ENCODE measurements at places on chromosomes 12 and 14.

DNA sequence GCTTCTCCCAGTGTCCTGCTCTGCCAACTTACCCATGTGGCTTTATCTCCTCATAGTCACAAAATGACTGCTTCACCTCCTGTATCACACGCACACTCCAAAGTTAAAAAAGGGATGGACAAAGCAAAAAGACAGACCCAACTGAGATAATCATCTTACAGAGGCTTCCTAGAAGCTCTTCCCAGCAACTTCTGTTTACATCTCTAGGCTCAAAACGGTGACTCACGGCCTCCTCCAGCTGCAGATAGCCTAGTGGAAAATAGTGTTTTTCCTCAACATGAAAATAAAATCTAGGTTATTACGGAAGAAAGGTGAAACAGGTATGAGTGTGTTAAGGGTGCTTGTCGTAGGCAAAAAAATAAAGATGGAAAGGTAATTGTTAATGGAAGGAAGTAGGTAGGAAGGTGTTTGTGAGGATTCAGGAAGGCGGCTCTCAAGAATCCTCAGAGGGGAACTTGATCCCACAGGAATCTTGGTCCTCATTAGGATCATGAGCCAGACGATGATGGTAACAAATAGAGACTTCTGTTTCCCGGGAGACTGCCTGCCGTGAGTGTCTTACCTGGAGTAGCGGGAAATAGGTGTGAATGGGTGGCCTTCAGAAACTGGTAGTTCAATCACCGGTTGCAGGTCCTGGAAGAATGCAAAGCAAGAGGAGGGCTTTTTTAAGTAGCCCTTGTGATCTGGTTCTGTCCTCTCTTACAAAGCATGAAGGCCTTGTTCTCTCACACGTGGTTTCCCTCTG, 487.5 kb upstream of the TMEM132C start:
- no peak for DNase-seq

GRCh38 chr12:132444283-132444682, 45.7 kb upstream of the FBRSL1 start:
- DNase-seq, result no peak

GRCh38 chr14:21711360-21711961, 37.8 kb upstream of the OR4E1 start:
- DNase-seq, result peak; percentile 6

DNA sequence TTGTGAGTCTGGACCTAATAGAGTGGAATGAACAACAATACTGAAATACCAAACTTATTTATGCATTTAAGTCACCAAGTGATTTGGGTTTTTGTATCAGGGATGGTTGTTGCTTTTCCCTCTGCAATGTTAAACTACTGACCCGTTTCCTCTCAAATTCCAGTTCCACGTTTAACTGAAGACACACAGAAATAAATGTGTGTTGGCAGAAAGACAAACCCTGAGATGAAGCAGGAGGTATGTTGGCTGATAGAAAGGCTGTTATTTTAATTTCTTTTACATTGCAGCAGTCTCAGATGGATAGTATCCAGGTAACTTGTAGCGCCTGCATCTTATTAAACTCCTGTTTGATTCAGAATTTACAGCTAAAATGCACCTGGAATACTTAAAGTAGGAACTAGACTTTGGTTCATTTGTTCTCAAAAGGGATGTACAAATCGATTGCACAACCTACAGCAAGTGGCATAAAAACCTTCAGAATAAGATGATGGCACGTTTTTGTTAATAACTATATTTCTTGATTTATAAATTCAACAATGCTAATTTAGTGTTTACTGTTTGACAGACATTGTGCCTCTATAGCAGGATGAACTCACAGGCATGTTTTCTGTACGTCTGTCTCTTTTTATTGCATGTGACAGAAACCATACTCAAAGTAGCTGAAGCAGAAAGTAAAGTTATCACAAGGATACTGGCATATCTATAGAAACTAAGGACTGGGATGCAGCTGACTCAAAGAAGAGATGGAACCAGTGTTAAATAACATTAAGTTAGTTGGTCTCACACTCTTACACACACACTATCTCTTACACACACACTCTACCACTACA, 405.7 kb downstream of the ZFP36L1 start:
- no peak for DNase-seq

DNA sequence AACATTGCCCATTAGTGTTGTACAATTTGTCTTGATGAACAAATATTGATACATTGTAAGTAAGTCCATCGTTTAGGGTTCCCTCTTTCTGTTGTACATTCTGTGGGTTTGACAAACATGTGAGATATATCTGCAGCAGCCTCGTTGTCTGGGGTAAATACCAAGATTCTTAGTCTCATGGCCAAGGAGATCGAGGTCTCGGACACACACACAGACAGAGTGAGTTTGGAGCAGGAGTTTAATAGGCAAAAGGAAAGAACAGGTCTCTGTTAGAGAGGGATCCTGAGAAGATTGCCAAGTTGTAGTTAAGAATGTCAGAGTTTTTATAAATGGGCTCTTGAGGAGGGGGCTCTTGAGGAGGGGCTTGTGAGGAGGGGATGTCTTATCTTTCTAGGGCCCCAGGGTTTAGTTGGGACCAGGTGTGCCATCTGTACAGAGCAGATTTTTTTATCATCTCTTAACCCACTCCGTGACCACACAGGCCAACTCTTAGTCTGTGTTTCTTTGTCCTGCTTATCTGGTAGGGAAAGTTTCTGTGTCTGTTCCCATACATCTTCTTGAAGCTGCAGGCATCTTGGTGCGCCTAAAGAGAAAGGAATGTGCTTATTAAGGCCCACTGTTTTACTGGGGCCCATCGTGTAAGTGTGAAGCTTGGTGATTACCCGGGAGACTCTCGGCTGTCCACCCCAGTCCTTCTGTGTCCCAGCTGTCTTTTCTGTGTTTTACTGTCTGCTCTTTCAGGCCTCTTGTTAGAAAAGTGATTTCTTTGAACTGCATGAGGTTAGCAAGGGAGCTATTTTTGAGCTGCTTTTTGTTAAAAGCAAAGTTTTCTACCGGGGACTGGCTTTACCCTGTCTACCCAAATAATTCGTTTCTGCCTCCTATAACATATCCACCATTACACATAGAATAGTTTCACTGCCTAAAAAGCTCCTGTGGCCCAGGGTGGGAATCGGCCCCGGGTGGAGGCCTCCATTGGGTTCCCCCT, 22.4 kb upstream of the CLEC2D start:
- peak; percentile 51 for DNase-seq

DNA sequence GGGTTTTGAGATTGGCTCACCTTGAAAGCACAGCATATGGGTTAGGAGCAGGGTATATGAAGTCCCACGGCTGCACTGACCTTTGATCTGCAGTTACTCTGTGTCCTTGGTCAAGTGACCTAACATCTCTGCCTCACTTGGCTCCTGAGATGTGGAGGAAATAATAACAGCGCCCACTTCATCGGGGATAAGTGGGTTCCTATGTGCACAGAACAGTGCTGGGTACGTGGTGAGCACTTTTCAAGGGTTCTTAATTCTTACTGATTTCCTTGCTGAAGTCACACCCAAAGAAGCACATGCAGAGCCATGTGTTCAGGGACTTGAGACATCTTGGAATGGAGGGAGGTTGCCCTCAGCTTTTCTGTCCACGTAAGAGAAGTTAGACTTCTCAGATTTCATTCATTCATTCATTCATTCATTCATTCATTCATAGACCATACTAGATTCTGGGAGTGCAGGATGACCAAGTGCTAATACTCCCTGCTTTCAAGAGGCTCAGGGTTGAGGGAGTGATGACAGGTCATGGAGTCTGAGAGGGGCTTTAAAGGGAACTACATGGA, 39.4 kb downstream of the ADGRD1 start:
- DNase-seq, result no peak

DNA sequence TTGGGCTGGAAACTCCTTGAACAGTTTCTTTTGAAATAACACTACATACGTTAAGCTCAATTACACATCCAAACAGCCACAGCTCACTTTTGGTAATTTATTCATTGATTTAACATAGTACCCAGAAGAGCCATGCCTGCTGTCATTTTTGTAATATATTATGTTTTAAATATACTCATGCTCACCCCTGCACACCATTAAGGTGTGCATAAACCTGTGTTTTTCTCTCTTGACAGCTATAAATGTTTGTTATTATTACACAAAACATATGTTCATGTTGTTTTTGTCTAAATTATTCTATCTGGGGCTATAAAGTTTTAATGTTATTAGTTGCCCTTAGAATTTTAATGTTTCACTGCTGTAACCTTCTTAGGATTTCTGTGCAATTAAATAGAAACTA, 296.1 kb downstream of the AKAP6 start:
- no peak for DNase-seq

GRCh38 chr14:31449136-31449535, 8.2 kb downstream of the DTD2 start:
- no peak for DNase-seq

GRCh38 chr12:101696251-101697196, 916 bp upstream of the CHPT1 start:
- DNase-seq, result no peak

GRCh38 chr14:41766772-41767171, 160.1 kb downstream of the LRFN5 start:
- no peak for DNase-seq

DNA sequence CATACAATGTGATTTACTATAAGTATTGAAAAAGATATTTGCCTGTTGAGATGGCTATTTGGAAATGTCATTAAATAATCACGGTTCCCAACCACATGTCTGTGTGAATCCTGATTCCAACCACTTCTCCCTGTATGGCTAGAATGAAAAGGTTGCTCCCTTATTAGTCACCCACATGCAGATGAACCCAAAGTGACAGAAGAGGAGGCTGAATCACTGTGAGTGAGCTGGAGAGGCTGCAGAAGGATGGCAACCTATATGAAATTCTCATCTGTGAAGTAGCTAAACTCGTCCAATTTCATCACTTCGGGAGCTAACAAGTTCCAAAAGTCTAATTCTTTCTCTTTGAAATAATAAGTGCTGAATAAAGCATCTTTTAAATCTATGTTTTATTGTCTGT, 300.5 kb downstream of the PRKD1 start:
- no peak for DNase-seq

DNA sequence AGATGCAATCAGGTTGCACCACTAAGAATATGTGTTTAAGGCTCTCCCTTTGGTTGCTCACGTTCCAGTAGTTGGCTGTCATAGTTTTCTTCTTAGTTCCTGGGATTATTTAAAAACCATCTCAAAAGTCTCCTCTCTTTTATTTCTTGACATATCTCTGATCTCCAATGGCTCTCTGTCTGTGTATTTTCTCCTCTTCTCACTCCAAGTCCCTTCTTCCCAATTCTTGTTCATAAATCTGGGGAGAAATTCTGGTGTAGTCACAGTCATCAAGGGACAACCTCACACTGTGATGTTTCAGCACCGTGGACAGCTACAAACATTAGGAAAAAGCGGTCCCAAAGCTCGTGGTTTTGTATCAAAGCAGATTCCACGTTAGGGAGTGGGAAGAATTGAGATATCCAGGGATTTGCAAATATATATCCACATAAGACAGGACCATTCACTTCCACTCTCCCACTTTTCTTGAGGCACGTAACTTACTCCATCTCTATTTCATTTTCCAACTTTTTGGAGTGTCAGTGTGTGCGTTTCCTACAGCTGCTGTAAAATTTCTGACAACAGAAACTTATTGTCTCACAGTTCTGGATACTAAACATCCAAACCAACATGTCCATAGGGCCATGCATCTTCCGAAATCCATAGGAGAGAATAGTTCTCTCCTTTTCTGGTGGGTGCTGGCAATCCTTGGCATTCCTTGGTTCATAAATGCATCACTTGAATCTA, 80.6 kb upstream of the TMEM233 start:
- DNase-seq, result no peak

GRCh38 chr12:108642269-108642870, 8.7 kb upstream of the SELPLG start:
- no peak for DNase-seq

- DNase-seq, result no peak
These were observed 49.9 kb downstream of the TSPAN8 start for GRCh38 chr12:71107936-71108335.

DNA sequence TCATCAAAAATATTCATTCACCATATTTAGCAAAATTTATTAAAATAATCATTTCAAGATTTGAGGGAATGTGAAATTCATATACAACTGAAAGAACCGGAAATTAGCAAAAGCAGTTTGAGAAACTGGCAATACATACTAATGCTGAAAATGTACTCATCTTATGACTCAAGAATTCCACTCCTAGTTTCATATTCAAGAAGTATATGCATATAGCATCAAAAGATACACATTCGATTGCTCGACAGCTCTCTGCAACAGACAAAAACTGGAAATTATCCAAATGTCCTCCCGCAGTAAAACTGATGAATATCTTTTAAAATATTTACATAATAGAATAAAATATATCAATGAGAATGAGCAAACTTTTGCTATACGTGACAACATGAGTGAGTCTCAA, 189.2 kb upstream of the MGAT4C start:
- DNase-seq, result no peak

DNA sequence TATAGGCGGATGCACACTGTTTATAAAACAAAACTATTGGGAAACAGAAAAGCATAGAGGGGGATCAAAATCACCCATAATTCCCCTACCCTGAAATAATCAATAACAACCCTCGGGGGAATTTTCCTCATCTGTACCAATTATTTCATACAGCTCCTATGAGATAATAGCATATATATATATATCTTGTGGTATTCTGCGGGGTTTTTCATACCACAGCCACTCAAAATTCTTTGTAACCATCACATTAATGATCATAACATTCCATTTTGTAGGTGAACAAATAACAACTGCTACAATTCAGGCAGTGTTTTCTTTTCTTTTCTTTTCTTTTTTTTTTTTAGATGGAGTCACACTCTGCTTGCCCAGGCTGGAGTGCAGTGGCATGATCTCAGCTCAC, 35.3 kb downstream of the P2RX7 start:
- no peak for DNase-seq

DNA sequence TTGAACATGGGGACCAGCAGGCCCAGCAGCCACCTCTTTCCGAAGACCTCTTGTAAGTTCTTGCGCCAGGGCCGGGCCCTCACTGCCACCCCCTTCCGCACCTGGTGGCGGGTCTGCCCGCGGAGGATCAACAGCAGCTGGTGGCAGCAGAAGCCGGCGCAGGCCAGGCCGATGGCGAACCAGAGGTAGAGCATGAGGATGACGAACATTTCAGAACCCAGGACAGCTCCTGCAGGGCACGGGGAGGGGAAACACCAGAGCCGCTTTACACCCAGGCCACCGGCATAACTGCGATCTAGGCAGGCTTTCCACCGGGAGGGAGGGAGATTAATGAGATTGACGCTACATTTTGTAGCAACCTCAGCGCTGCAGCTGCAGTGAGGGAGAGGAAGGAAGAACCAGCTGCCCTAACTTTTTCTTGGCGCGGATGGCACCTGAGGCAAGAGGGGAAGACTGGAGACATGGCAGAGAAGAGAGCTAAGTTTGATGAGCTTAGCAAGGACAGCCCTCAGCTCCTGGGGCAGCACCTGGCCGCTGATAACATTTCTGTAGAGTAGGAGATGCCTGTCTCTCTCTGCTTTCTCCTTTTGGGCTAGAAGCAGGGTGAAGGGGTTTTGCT, 7.8 kb downstream of the ZDHHC22 start:
- DNase-seq, result no peak

DNA sequence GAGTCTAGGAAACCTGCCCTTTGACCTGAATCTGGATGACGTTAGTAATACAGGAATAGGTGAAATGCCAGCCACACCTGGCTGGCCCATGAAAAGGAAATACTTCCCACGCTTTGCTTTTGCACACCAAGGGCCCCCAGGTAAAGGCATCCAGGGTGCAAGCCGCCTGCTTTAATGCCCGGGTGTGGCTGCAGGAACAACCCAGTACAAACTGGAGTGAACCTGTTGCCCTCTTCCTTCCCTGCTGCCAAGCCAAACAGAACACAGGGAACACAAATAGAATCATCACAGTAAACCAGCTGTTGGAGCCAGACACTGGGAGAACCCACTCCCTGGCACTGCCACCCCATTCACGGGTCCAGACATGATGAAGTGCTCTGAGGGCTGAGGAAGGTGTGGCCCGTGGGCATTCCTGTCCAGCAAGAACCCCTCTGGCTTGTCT, 24.2 kb upstream of the FOS start:
- DNase-seq, result no peak

Data from NT2/D1 (cell line).